Aorta (tissue), 5 donors: ENCODE measurements at places on chromosomes 4 and X. TPM values are rescaled to one million over a fixed set of nuclear protein-coding genes. Genes with fewer than 3 reads are reported as not detected.

Gene MAGEH1
- polyA plus RNA-seq, result 51.3 TPM

Gene USP51
- polyA plus RNA-seq, result 0.31 TPM

Gene FOXP3
- polyA plus RNA-seq, result not detected

Gene PAGE1
- polyA plus RNA-seq, result not detected

Gene BLOC1S4
- 8.6 TPM for polyA plus RNA-seq

Gene SPANXB1
- not detected for polyA plus RNA-seq
